ENCODE measurements at places on chromosomes 6 and 20. TPM values are rescaled to one million over a fixed set of nuclear protein-coding genes. Genes with fewer than 3 reads are reported as not detected.
A peak's percentile ranks its signal among the peaks of the same experiment; 100 is the strongest.

The ADGRB3 gene
- total RNA-seq: not detected

The MUC22 gene
- total RNA-seq: not detected

The ADAT2 gene
- total RNA-seq: 19.4 TPM

DNA sequence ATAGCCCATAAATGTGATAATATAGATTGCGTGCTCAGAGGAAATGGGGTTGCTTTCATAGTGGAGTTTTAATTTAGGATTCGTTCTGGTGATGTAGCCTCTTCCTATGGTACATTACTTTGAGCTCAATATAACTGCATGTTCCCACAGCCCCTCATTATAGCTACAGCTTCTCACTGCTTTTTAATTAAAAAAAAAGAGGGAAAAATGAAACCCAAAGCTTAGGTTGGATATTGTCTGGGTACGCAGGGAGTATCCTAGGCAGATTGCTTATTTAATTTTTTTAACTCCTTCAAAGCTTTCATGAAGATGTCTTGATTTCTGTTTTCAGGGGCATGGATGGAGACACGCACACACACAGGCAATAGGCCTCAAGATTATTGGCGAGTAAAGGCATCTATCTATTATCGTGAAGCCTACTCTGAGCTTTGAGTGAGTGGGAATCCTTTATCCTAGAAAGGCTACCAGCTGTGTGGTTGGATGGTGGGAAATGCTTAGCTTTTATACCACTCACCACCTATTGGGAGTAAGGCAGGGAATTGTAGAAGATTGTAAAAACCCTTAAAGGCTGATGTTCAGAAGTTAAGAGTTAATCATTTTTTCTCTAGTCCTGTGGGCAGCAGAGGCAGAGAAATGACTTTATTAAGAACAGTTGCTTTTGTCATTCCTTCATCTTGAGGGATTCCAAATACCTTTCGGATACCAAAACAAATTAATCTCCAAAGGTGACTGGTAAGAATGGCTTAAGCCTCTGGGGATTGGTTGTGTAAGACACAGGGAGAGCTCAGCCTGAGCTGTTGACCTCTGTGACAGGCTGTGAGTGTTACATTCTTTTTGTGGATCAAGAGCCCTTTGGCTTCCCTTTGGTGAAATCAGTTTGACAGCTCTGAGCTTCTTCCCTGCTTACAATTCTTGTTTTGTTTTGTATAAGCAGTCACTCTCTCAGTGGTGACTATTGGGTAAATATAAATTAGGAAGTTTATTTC is 33.4 kb downstream of the CTNNBL1 start:
- H3K27ac ChIP-seq: no peak overlapping the region
- no peak for DNase-seq
- H3K27me3 ChIP-seq: no peaks in the 10 kb centered on the region
- H3K36me3 ChIP-seq: peaks cover 9% of the 10 kb centered on the region

GRCh38 chr6:90068703-90069523 is 174.6 kb downstream of the GJA10 start:
- no peak for DNase-seq
- H3K36me3 ChIP-seq: peaks cover 39% of the 10 kb centered on the region
- no peak overlapping the region for H3K4me3 ChIP-seq

DNA sequence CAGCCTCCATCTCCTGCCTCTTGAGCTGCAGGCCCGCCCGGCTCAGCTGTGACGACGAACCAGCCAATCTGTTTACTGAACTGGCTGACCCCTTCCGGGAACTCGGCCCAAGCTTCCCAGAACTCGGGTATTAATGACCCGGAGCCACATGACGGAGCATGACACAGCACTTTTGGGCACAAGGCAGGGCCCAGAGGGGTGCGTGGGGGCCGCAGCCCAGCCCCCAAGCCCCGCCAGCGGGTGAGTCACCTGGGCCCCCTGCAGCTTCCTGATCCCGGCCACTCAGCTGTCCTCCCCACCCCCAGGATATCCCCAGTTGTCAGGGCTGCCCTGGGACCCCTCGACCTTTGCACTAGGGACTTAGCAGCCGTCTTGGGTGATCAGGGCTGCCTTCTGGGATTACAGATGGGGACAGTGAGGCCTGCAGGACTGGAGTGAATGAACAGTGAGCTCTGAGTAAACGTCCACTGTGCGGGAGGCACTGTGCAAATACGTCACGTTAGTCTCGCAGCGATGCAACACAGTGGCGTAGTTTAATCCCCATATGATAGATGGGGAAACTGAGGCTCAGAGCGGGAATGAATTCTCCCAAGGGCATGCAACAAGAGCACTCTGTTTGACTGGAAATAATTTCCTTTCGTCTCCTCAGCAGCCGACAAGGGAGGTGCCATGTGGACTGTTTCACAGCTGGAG is 102.1 kb downstream of the CEBPB start:
- no peak overlapping the region for H3K4me3 ChIP-seq
- no peaks in the 10 kb centered on the region for H3K36me3 ChIP-seq
- H3K4me1 ChIP-seq: peaks cover 26% of the 10 kb centered on the region
- peak; percentile 66 for DNase-seq
- no peaks in the 10 kb centered on the region for H3K27me3 ChIP-seq

DNA sequence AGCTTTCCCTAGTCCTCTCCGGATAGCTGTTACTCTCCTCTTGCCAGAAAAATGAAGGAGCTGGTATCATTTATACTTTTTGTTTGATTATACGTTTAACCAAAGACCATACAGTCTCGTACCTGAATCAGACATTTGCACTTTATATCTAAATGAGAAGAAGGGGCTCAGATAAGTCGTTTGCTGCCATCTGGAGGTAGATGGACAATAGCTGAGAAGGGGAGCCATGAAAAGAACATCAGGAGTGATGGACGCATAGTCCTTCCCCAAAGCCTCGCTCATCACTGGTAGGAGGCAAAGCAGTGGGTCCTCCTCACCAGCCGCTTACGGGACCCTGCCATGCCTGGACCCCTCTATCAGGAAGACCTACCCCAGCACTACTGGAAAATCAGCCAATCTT is 45.4 kb downstream of the RPF2 start:
- no peaks in the 10 kb centered on the region for H3K27me3 ChIP-seq
- peaks cover 4% of the 10 kb centered on the region for H3K4me1 ChIP-seq
- H3K27ac ChIP-seq: no peak overlapping the region
- peaks cover 32% of the 10 kb centered on the region for H3K36me3 ChIP-seq
- no peak overlapping the region for H3K4me3 ChIP-seq
- DNase-seq: no peak

- H3K4me1 ChIP-seq: no peaks in the 10 kb centered on the region
- H3K27me3 ChIP-seq: peaks cover 11% of the 10 kb centered on the region
Measured at GRCh38 chr20:20331817-20332216, 36.1 kb upstream of the INSM1 start.

GRCh38 chr6:55011034-55011433 is 163.3 kb upstream of the HCRTR2 start:
- no peaks in the 10 kb centered on the region for H3K4me1 ChIP-seq
- H3K4me3 ChIP-seq: no peak overlapping the region
- H3K27me3 ChIP-seq: no peaks in the 10 kb centered on the region
- H3K27ac ChIP-seq: no peak overlapping the region
- no peaks in the 10 kb centered on the region for H3K36me3 ChIP-seq
- no peak for DNase-seq

GRCh38 chr20:25526446-25526845 is 58.9 kb downstream of the NINL start:
- H3K4me3 ChIP-seq: no peak overlapping the region
- DNase-seq: no peak
- H3K4me1 ChIP-seq: no peaks in the 10 kb centered on the region
- no peaks in the 10 kb centered on the region for H3K36me3 ChIP-seq

DNA sequence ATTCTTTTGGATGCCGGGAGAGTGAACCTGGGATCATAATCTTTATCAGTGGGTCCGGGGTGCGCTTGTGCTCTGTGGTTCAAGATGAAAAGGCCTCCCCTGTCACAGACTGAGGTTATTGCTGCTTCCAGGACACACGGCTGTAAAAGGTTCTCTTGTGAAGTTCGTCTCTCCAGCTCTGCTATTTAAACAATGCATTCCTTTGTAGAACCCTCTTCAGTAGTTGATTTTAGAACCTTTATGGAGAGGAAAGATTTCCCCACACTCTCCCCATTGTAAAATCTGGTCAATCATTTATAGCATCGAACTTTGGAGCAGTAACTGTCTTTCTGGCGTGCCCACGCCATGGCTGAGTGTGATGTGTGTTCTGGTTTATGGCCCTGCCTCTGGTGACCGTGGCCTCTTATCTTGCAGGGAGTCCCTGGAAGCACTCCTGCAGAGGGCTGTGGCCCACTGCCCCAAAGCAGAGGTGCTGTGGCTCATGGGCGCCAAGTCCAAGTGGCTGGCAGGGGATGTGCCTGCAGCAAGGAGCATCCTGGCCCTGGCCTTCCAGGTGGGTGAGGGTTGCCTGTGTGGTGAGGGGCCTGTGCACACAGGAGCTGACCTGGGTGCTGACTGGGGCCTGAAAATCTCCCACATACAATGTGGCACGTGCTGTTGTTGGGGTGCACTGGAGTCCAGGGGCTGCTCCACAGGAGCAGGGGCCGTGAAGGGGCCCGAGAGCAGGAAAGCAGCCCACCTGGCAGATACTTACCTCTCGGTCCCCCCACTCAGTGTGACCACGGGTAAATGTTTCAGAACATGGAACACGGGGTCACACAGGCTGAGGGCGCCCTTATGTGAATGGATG is 11.6 kb upstream of the C20orf204 start:
- peaks cover 73% of the 10 kb centered on the region for H3K36me3 ChIP-seq
- no peak overlapping the region for H3K4me3 ChIP-seq
- H3K4me1 ChIP-seq: no peaks in the 10 kb centered on the region
- H3K27me3 ChIP-seq: no peaks in the 10 kb centered on the region
- no peak overlapping the region for H3K27ac ChIP-seq

GRCh38 chr6:139277587-139277986 is 14.2 kb downstream of the TXLNB start:
- peaks cover 27% of the 10 kb centered on the region for H3K4me1 ChIP-seq
- H3K36me3 ChIP-seq: peaks cover 3% of the 10 kb centered on the region
- no peaks in the 10 kb centered on the region for H3K27me3 ChIP-seq
- no peak for DNase-seq

DNA sequence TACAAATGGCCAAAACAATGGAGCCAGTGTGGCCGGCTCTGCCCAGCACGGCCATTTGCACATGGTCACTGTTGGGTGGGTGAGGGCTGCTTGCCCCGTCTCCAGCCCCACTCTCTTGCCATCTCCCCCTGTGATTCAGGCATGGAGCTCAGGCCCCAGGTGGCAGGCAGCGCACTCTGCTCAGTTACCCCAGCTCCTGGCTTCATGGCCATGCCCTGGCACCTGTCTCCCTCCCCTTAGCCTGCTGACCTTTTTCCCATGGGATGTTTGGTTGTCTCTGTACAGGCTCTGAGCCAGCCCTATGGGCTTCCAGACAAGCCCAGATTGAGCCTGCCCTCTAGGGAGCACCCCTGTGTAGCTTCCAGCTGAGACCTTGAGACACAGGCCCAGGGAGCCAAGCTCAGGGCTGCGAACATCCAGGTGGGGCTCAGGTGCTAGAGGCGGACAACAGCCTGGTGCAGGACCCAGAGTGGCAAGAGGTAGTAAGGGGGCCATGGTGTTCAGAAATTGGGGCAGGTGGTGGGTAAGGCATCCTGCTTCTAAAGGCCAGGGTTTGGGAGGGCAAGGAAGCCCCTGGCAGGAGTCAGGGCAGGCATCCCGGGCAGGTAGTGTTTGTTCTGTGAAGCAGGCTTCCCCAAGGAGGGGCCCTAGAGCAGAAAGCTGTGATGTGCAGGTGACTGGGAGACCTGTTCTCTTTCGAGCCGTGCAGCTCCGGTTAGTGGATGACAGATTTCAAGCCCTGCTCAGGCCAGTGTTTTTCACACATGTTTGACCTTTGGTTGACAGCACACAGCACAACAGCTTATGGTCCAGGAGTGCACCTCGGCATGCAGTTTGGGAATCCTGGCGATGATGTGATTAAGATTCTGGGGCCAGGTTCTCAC is 17.7 kb downstream of the SYNJ2 start:
- no peak for DNase-seq
- no peaks in the 10 kb centered on the region for H3K36me3 ChIP-seq
- H3K27ac ChIP-seq: no peak overlapping the region
- H3K27me3 ChIP-seq: no peaks in the 10 kb centered on the region
- peaks cover 30% of the 10 kb centered on the region for H3K4me1 ChIP-seq

DNA sequence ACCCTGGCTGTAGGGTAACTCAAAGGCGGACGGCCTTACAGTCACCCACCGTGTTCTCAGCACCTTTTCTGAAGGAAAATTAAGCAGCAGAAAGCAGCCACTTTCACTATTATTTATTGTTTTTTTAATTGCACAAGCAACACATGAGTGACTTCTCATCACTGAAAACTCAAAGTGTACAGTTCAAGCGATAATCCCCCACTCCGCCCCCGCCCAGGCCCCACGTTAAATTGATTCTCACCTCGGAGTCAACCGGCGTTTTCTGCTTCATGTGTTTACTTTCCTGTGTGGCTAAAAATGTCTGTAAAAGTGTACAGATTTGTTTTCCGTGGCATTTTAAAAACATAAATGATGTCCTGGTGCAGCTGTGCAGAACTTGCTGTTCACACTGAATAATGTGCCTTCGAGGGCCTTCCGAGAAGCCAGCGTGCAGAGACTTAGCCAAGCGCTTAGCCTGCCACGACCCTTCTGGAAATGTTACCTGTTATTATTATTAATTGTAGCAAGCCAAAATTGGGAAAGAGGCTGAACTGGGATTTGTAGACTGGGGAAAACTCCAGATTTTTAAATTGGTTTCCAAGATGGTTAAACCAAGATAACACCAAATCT is 335.7 kb downstream of the CDH4 start:
- H3K4me1 ChIP-seq: no peaks in the 10 kb centered on the region
- no peaks in the 10 kb centered on the region for H3K36me3 ChIP-seq
- no peak overlapping the region for H3K4me3 ChIP-seq
- no peak for DNase-seq
- no peaks in the 10 kb centered on the region for H3K27me3 ChIP-seq

DNA sequence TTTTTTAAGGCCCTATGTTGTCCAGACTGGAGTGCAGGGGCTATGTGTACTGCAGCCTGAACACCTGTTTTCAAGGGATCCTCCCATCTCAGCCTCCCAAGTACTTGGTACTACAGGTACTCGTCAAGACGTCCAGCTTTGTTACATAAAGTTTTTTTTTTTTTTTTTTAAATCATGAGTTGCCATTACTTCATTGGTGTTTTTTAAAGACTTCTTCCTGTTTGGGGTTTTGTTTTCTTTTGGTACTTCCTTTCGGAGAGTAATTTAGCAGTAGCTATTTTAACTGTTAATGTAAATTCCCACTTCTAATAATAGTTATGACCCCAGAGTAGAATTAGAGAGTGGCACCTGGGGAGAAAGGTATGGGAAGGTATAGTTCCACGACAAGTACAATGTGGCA is 10.5 kb downstream of the ZNFX1 start:
- H3K4me1 ChIP-seq: peaks cover 71% of the 10 kb centered on the region
- DNase-seq: no peak
- peak overlapping the region; percentile 75 for H3K4me3 ChIP-seq

DNA sequence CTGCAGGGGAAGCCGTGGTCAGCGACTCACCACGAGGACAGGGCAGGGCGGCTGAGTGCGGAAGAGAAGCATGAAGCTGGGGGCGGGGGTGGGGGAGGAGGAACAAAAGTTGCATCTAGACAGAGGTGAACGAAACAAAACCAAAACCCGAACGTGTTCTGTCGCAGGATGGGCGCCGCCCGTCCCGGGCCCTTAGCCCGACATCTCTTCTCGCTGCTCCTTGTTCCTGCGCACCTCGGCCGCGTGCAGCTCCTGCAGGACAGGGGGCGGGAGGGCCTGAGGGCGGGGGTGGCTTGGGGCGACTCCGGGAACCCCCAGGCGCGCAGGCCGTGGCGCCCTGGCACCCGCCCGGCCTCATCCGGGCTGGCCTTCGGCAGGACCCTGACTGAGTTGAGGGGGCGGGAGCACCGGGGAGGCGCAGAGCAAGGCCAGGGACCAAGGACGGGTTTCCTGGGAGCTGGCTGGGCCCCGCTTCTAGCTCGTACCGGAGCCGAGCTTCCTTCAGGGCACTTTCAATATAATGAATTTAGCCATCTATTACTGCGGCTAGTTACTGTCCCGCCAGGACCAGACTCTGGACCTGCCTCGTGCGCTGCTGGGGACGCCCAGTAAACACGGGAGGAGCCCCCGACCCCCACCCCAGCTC is 12.0 kb downstream of the STMN3 start:
- peak; percentile 74 for DNase-seq
- H3K4me3 ChIP-seq: peak overlapping the region; percentile 69
- peaks cover 34% of the 10 kb centered on the region for H3K4me1 ChIP-seq
